CD8-positive, alpha-beta memory T cell (primary cell): ENCODE measurements at places on chromosomes 3 and 15.

DNA sequence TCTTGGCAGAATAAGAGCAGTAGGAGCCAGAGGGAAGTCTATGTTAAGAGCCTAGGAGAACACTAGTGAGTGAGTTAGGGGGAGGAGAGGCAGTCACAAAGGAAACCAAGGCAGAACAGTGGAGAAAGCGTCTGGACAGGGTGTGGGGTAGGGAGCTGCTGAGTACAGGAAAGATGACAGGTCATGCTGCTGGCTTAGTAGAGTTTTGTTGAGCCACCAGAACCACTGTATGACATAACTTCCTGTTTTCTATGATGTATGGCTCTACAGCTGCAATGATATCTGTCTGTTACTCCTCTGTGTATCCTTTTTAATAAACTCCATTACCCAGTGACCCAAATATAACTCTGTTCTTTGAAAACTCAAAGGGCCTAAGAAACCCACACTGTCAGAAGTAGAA is 10.6 kb upstream of the STT3B start:
- no peak for DNase-seq
- no peak overlapping the region for H3K4me3 ChIP-seq
- no peak overlapping the region for H3K27ac ChIP-seq
- peaks cover 10% of the 10 kb centered on the region for H3K4me1 ChIP-seq

- H3K27ac ChIP-seq, result peak overlapping the region; percentile 52
These were observed 10.9 kb upstream of the CHAC1 start for GRCh38 chr15:40942337-40942854.

- no peak for DNase-seq
- H3K4me1 ChIP-seq, result no peaks in the 10 kb centered on the region
- H3K27ac ChIP-seq, result no peak overlapping the region
- no peak overlapping the region for H3K4me3 ChIP-seq
These were observed 357.8 kb downstream of the OCA2 start for GRCh38 chr15:27741226-27741860.

- no peak overlapping the region for H3K4me3 ChIP-seq
- no peaks in the 10 kb centered on the region for H3K27me3 ChIP-seq
- no peak for DNase-seq
- no peaks in the 10 kb centered on the region for H3K36me3 ChIP-seq
- H3K27ac ChIP-seq, result no peak overlapping the region
These were observed 18.2 kb downstream of the MINDY4B start for GRCh38 chr3:150887031-150887430.

- no peak overlapping the region for H3K27ac ChIP-seq
- peaks cover 31% of the 10 kb centered on the region for H3K4me1 ChIP-seq
- H3K27me3 ChIP-seq, result no peaks in the 10 kb centered on the region
- no peak for DNase-seq
These were observed 368.7 kb downstream of the FOXP1 start for GRCh38 chr3:71214797-71215196.

DNA sequence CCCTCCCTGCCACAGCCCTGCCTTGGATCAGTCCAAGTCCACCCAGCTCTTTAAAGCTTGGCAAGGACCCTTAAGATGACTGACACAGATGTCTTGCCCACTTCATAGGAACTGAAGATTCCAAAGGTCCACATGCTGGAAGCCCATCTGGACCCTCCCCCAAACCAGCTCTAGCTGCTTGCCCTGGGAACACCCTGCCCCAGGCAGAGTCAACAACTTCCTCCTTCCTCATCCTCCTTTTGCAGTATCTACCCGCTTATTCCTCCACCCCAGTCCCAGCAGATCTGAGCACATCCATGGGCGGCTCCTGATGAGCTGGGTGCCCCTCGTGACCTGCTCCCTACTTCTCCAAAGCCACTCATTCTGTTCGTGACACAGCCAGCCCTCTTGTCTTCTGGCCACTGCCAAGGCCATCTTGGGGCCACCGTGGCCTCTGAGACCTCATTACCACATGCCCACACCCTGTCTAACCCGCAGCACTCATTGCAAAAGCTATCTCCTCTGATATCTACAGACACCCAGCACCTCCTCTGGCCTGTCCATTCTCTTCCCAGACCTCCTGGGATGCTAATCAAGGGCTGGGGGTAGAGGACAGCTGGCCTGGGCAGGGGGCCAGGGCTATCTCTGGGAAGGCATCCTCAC is 2.0 kb upstream of the PFKFB4 start:
- H3K27me3 ChIP-seq, result no peaks in the 10 kb centered on the region
- H3K27ac ChIP-seq, result no peak overlapping the region
- peaks cover 6% of the 10 kb centered on the region for H3K4me1 ChIP-seq
- no peak overlapping the region for H3K4me3 ChIP-seq
- no peak for DNase-seq
- H3K36me3 ChIP-seq, result no peaks in the 10 kb centered on the region

DNA sequence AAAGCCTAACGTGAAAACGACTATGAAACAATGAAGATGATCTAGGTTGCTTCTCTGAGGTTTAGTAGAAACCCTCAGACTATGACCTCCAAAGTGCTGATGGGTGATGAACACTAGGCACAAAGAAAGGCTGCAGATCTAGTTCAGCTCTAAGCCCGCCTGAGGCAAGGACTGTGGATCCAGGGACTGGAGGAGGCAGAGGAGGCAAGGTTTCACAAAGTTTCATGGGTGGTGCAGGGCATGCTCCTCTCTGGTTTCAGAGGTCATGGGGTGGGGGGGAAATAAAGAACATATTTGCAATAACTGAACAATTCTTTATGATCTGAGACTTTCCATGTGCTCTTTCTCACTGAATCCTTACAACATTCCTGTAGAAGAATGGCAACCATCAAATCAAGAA is 679.2 kb downstream of the NTRK3 start:
- H3K27ac ChIP-seq, result no peak overlapping the region
- DNase-seq, result no peak
- H3K4me1 ChIP-seq, result no peaks in the 10 kb centered on the region
- no peaks in the 10 kb centered on the region for H3K27me3 ChIP-seq

- H3K36me3 ChIP-seq, result no peaks in the 10 kb centered on the region
- H3K4me3 ChIP-seq, result no peak overlapping the region
- no peaks in the 10 kb centered on the region for H3K27me3 ChIP-seq
- H3K27ac ChIP-seq, result no peak overlapping the region
These were observed 413.5 kb downstream of the MECOM start for GRCh38 chr3:169250000-169250399.

DNA sequence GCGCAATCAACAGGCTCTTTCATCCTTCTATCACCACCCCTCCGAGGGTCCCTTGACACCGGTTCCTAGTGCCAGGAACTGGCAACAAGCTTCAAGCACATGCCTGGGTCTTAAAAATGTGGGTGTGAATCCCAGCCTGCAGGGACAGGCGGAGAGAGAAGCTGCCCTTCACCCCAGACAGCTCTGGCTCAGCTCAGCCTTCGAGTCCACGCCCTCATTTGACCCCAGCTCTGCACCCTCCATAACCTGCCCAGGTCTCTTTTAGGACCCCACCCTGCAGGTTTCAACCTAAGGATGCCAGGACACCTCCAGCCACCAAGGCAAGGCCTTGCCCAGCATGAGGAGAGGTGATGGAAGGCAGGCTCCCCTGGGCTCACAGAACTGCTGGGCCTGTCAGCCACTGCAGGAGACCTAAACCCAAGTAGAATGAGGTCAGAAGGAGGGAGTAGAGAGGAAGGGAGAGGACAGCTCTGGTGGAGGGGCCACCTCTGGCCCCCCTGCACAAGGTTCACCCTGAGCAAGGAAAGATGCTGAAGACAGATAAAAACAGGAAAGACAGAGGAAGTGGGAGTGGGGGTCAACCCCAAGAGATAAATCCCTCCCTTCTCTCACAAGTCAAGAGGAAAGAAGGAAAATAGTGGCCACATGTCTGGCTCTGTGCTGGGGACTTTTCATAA is 2.6 kb upstream of the LOXL1 start:
- no peak overlapping the region for H3K27ac ChIP-seq
- H3K4me3 ChIP-seq, result no peak overlapping the region
- H3K36me3 ChIP-seq, result no peaks in the 10 kb centered on the region
- no peaks in the 10 kb centered on the region for H3K27me3 ChIP-seq
- DNase-seq, result no peak
- peaks cover 30% of the 10 kb centered on the region for H3K4me1 ChIP-seq

GRCh38 chr15:92904722-92905571 is 4.8 kb downstream of the CHD2 start:
- H3K4me3 ChIP-seq, result peak overlapping the region; percentile 56
- H3K4me1 ChIP-seq, result peaks cover 52% of the 10 kb centered on the region
- no peaks in the 10 kb centered on the region for H3K36me3 ChIP-seq
- no peaks in the 10 kb centered on the region for H3K27me3 ChIP-seq
- no peak for DNase-seq

DNA sequence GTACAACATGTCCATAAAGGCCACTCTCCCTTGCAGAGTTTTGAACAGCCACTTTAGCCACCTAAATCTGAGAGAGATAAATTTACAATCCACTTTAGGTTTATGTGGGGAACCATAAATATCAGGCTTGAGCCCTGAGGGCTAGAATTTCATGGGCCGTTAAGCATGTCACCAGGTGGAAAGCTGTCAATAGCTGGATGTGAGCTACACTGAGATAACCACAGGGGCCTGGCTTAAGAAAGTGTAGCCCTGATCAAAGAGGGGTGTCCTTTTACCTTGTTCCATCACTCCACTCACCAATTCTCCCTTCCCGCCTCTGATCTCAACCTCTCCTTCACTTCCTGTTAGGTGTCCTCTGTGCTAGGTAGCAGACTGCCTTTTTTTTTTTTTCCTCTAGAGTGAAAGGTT is 172.8 kb upstream of the ICE2 start:
- no peaks in the 10 kb centered on the region for H3K36me3 ChIP-seq
- DNase-seq, result no peak
- H3K4me3 ChIP-seq, result no peak overlapping the region
- H3K4me1 ChIP-seq, result peaks cover 30% of the 10 kb centered on the region
- H3K27me3 ChIP-seq, result no peaks in the 10 kb centered on the region
- no peak overlapping the region for H3K27ac ChIP-seq

DNA sequence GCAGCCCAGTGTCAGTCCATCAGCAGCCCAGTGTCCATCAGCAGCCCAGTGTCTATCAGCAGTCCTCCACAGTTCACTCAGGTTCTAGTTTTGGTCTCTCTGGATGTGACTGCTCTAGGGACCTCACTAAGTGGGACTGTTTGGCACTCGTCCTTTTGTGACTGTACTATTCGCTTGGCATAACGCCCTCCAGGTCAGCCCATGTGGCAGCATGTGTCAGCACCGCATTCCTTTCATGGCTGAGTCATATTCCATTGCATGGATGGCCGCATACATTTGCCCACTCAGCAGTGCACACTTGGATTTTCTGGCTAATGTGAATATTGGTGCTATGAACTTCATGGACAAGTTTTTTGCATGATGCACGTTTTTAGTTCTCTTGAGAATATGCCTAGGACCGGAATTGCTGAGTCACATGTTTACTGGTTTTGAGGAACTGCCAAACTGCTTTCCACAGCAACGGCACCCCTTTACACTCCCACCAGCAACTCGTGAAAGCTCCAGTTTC is 16.4 kb downstream of the CHST13 start:
- no peaks in the 10 kb centered on the region for H3K36me3 ChIP-seq
- no peaks in the 10 kb centered on the region for H3K4me1 ChIP-seq
- no peaks in the 10 kb centered on the region for H3K27me3 ChIP-seq
- H3K4me3 ChIP-seq, result no peak overlapping the region
- no peak overlapping the region for H3K27ac ChIP-seq

- no peaks in the 10 kb centered on the region for H3K4me1 ChIP-seq
- no peaks in the 10 kb centered on the region for H3K36me3 ChIP-seq
- H3K27me3 ChIP-seq, result peaks cover 5% of the 10 kb centered on the region
- no peak overlapping the region for H3K27ac ChIP-seq
- H3K4me3 ChIP-seq, result no peak overlapping the region
- no peak for DNase-seq
These were observed 4.1 kb downstream of the ADCY5 start for GRCh38 chr3:123444744-123445143.

DNA sequence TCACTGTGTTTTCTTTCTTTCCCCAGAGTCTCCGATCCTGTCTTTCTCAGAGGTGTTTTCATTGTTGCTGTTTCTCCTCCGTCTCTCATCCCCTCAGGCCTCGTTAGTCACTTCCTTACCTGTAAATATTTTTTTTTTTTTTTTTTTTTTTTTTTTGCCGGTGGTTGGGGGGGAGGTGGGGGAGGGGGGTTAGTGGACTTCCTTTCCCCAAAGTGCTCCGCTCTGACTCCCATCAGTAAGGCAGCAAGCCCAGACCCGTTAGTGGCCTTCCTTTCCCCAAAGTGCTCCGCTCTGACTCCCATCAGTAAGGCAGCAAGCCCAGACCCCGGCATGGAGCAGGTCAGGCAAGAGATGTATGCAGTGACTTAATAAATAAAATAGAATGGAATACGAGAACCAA is 97.1 kb upstream of the TNFAIP8L3 start:
- H3K27me3 ChIP-seq, result no peaks in the 10 kb centered on the region
- no peaks in the 10 kb centered on the region for H3K4me1 ChIP-seq
- H3K27ac ChIP-seq, result no peak overlapping the region
- H3K36me3 ChIP-seq, result no peaks in the 10 kb centered on the region
- H3K4me3 ChIP-seq, result no peak overlapping the region
- no peak for DNase-seq

GRCh38 chr3:166291186-166291955 is 454.1 kb upstream of the BCHE start:
- no peak overlapping the region for H3K27ac ChIP-seq
- DNase-seq, result no peak
- no peaks in the 10 kb centered on the region for H3K36me3 ChIP-seq
- no peaks in the 10 kb centered on the region for H3K27me3 ChIP-seq

DNA sequence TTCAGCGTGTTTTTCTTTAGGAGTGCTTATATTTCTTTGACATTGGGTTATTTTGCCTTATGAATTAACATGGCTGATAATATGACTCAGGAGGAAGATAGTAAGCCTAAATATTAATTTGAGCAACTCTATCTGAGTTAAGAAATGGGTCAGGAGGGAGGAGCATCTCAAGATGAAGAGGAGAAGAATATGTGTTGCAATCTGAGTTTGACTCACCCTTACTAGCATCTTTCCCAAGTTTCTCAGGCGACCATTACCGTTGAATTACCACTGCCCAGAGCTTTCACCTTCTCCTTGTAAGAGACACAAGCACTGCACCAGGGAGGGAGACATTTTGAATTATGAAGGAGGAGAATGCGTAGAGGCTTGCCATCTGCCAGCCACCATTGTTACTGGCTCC is 138.3 kb upstream of the MYRIP start:
- no peak overlapping the region for H3K4me3 ChIP-seq
- no peak overlapping the region for H3K27ac ChIP-seq
- H3K27me3 ChIP-seq, result no peaks in the 10 kb centered on the region
- no peaks in the 10 kb centered on the region for H3K36me3 ChIP-seq
- no peaks in the 10 kb centered on the region for H3K4me1 ChIP-seq

DNA sequence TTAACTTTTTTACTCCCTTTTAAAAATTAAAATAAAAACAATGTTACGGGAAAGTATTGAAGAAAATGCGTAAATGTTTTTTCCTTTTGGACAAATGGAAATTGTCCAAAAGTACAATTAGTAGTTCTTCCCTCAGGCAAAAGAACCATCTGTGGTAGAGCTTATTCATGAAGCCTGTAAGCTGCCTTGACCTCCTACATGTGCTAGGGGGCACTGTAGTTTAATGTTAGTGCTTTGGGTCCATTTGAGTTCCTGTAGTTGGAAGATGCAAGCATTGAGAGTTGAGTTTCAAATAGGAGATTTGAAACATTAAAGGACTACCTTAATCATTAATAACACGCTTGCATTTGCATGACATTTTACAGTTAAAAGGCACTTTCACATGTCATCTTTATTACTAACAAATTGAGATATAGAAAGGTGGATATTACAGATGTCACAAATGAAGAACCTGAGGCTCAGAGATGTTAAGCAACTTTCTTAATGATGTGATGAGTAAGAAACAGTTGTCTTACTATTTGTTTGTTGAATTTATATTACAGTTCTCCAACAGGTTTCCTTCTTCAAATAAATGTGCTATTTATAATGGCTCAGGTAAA is 1.8 kb upstream of the ZNF385D start:
- no peak overlapping the region for H3K4me3 ChIP-seq
- no peak overlapping the region for H3K27ac ChIP-seq
- no peaks in the 10 kb centered on the region for H3K36me3 ChIP-seq
- DNase-seq, result no peak
- no peaks in the 10 kb centered on the region for H3K4me1 ChIP-seq
- no peaks in the 10 kb centered on the region for H3K27me3 ChIP-seq
